Fibroblast of skin of right quadriceps (primary cell): ENCODE measurements at places on chromosomes 1 and 21.

DNA sequence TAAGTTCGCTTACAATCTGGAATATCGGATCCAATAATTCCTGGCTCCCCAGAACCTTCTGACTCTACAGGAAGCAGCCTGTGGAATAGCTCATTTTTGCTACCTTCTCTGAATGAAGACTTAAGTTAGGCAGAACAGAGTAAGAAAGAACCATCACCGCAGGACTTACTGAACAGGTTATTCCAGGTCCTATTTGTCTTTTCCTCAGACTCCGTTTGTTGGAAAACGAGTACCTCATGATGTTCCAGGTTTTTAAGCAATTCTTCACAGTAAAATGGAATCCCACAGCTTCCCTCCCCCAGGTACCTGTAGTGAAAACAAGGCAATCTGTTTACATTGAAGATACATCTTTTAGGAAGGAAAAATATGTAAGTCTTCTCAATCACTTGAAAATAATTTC, 59.8 kb downstream of the ADCY10 start:
- DNase-seq: no peak

DNA sequence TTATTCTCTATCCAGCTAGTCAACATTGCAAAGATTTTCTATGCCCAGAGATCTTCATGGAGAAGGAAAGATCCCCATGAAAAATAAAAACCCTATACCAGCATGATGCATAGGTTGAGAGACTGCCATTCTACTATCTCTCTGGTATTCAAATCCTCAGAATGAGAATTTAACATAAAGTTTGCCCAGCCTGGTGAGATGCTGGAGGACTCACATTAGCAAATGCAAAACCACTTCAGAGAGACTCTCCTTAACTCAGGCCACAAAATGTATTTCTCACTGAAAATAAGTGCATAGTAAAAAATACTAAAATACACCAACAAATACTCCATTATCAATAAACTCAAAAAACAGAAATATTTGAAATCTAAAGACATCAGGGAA, 430.0 kb upstream of the RUNX1 start:
- DNase-seq: no peak

- peak; percentile 32 for DNase-seq
Measured at GRCh38 chr1:201026234-201026633, 2.7 kb upstream of the KIF21B start.

- DNase-seq: no peak
Measured at GRCh38 chr1:239555350-239555749, 169.0 kb downstream of the CHRM3 start.

DNA sequence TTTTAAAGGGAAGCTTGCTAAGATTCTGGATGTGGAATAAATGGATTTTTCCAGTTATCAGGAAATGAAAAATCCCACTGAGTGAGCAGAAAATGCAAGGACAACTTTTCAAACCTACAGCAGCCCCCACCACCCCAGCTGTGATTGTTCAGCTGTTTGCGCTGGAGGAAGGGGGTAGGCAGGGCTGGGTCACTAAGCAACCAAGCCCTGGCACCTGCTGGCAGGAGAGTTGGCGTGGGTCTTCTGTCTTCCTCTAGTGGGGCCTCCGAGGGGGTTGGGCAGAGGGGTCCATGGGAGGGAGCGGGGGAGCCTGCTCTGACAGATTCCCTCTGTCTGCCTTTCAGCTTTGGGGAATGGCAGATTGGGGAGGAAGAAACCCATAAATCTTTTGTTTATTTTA, 45.3 kb downstream of the EIF2D start:
- no peak for DNase-seq

- no peak for DNase-seq
Measured at GRCh38 chr1:113007706-113008364, 51.8 kb upstream of the SLC16A1 start.

GRCh38 chr1:201253411-201253810, 29.9 kb upstream of the PKP1 start:
- DNase-seq: no peak

DNA sequence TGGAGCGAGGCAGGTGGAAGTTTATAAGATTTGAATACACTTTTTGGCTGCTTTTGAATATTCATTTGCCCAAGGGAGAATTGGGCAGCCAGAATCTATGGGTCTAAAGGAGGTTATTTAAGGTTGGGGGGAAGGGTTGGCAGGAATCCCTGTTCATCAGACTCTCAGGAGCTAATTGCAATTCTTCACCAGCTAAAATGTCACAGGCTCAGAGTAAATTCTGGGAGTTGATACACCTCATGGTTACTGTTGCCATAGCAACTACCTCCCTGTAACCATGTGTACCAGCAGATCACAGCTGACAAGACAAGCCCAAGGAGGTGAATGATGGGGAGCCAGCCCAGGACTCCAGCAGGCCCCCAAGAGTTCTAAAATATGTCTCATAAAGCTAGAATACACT, 75.5 kb downstream of the CAMK2N1 start:
- DNase-seq: peak; percentile 25

GRCh38 chr21:40128891-40129290, 261.7 kb downstream of the PCP4 start:
- no peak for DNase-seq

DNA sequence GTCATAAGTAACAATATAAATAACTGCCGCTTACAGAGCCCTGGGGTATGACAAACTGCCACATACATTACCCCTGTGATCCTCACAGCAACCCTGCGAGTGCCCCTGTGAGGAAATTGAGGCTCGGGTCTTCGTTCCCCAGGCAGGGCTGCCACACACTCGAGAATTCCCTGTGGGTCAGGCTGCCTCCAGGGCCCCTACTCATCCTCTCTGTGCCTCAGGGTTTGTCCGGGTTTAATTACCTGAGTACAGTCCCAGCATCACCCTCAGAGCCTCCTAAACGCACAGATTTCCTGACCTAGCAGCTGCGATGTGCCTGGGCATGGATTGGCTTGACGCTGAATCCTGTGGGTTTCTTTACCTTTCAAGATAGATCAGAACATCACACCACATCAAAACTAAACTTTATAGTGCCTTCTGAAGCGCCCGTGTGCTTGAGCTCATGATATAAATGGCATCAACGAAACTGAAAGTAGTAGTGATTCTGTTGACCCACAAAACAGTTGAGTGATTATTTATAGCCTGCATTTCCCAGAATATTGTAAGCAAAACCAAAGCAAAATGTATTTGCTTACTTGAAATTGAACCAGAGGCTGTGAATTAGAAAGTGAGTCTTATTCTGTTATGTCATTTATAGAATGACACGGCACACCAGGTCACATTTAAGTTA, 14.0 kb downstream of the SLC37A1 start:
- no peak for DNase-seq

- no peak for DNase-seq
Measured at GRCh38 chr1:215544566-215544965, 22.5 kb upstream of the KCTD3 start.

DNA sequence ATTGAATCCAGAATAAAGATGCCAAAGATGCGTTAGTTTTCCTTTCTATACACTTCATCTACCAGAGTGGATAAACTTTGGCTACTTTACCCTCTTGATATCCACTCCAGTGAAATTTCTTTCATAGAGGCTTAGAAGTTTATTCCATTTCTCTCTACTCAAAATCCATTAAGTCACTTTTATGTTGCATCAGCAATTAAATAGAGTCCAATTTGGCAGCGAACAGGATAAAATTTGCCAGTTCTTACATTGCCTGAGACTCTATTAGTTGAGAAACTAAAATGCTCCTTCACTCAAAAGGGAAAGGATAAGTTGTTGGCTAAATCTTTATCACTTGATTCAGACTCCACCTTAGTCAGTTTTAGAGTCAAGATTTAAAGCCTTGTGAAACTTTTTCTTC, 57.9 kb downstream of the ACBD6 start:
- no peak for DNase-seq

GRCh38 chr1:160789702-160790611, 6.0 kb upstream of the LY9 start:
- DNase-seq: no peak

DNA sequence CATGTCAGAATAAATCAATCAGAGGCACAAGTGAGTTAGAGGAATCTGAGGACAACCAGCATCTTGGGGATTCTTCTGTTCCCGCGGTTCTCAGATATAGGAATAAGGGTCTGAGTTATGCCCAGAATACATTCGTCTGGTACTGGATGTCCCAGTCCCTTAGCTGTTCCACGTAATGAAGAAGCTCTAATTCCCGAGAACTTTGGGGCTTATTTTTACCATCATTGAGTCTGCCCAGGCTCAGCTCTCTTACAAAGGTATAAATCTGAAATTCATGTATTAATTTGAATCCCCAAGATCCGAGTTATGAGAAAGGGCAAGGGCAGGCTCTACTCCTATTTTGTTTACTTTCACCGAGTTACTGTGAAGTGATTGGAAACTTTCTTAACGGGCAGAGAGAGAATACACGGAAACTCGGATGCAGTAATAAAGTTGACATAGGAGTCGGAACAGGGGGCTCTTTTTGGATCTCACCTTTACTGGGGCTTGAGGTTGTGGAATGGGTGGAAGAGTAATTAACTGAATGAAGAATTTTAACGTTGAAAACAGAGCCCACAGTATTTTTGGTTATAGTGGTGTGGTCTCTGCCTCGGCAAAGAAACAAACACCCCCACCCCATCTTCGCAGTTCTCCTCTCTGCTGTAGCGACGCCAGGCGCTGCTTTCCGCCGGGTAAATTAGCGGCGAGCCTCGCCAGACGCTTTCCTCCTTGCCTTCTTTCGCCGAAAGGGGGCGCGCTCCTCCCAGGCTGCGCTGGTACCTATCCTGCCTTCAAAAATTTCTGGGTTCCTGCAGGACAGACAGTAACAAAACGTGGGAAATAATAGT, 7.1 kb downstream of the PRRX1 start:
- DNase-seq: peak; percentile 80

GRCh38 chr1:197392541-197392940, 124.5 kb downstream of the CRB1 start:
- peak; percentile 7 for DNase-seq

DNA sequence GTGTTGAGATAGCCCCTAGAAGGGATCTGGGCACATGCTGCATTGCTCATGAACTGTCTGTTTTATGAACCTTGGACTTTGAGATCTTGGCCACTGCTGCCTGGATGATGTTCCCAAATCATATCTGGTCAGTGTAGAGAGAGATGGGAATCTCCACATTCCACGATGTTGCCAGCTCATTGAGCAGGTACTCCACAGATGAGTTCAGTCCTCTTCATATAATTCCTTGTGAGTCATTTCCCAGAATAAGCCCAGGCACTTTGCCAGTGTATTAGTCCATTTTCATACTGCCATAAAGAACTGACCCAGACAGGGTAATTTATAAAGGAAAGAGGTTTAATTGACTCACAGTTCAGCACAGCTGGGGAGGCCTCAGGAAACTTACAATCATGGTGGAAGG, 254.0 kb upstream of the RUNX1 start:
- peak; percentile 96 for DNase-seq

- DNase-seq: peak; percentile 92
Measured at GRCh38 chr1:240701412-240701811, 89.5 kb upstream of the GREM2 start.

DNA sequence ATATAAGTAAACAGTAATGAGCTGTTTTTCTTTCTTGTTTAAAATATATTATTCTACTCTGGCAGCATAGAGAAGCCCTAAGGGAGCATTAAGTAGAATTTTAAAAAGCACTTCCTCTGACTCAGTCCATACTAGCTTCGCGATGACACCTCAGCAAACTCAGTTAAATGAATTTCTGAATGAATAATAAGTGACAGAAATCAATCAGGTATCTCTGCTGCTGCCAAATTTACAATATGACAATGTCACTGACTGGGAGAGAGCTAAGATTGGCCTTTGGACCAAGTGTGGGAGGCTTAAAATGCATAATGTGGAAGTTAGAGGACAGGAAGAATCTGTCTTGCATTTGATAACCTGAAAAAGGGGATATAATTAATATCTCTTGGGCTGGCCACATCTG, 296.1 kb downstream of the HHIPL2 start:
- no peak for DNase-seq

GRCh38 chr1:106956721-106957120, 99.8 kb upstream of the PRMT6 start:
- DNase-seq: peak; percentile 86

DNA sequence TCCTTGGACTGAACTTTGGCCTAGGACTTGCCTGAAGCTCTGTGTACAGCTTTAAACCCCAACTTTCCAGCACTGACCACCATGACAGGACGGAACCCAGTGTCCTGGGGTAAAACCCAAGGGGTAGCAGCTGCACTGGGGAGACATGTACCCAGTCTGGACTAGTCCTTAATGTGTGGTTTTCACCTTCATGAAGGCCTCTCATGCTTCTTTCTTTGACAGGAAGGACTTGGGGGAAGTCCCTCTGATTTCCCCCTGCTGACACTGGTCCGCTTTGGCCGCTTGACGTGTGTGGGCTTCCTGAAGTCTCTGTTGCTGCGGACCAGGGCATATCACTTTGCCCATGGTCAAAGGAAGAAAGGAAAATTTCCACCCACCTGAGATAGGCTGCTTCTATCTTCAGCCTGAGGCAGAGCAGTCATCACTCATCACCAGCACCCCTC, 66.3 kb upstream of the PRDX6 start:
- DNase-seq: no peak

DNA sequence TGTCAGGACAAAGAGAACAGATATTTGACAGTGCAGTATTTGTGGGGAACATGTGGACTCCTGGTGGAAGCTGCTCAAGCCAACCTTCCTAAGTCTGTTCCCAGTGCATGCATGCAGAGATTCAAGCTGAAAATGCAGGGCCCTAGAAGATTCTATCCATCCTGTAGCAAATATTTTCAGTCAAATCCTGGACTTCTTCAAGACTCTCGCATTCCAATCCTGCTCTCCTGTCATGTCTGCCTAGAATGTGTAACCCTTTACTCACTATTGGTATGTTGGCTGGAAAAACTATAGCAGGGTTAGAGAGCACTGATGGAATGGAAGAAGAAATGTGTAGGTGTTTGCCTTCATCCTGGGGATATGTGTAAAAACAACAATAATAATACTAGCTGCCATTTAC, 385.6 kb upstream of the PKN2 start:
- DNase-seq: peak; percentile 20

DNA sequence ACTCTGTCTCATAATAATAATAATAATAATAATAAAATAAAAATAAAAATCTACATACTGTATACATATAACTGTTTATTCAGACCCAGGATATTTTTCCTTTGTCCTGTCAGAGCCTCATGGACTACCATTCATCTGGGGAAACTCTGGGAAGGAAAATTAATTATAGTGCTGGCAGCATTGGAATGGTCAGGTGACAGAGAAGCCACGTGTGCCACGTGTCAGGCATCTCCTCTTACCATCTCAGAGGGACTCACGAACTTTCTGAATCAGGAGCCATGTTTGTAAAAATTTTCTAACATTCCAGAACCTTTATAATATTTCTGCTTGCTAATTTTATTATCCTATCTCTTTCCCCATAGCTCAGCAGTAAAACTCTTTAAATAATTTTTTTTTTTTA, 97.8 kb upstream of the HNRNPU start:
- no peak for DNase-seq

- DNase-seq: peak; percentile 49
Measured at GRCh38 chr1:86155807-86156565, 586 bp downstream of the COL24A1 start.

GRCh38 chr1:36093226-36093625, 4.5 kb downstream of the ADPRS start:
- no peak for DNase-seq

DNA sequence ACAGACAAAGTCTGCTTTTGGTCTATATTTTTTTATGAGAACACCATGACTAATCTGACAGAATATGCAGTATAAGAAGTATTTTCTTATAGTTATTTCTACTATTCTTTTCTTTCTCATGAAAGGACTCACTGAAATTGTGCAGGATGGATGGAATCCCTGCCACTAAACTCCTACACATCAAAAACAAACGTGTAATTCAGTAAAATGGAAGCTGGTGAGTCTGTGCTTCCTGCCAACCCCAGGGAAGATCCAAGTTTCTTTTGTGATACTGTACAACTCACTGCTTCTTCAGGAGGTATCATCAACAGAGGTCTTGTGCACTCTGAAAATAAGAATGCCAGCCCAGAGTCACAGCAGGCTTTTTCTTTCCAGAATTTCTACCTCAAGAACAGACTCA, 241.2 kb downstream of the MRPL39 start:
- DNase-seq: no peak
